Natural killer cell treated with Interleukin-12 subunit alpha and Interleukin-12 subunit beta and Interleukin-15 and Interleukin-18, amount 100 ng/mL, for 72 hours (primary cell): ENCODE measurements at places on chromosomes 12 and 14. TPM values are rescaled to one million over a fixed set of nuclear protein-coding genes. Genes with fewer than 3 reads are reported as not detected.

DNA sequence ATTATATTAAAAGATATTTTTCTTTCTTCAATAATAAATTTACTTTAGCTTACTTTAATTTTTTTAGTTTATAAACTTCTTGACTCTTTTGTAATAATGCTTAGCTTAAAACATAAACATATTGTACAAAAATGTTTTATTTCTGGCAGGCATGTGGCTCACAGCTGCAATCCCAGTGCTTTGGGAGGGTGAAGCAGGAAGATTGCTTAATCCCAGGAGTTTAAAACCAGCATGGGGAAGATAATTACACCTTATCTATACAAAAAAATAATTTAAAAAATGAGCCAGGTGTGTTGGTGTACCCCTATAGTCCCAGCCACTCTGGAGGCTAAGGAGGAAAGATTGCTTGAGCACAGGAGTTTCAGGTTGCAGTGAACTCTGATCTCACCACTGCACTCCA, 120.7 kb downstream of the GPHN start:
- no peak overlapping the region for H3K27ac ChIP-seq
- no peaks in the 10 kb centered on the region for H3K36me3 ChIP-seq
- H3K4me3 ChIP-seq = no peak overlapping the region
- no peaks in the 10 kb centered on the region for H3K27me3 ChIP-seq
- DNase-seq = no peak

DNA sequence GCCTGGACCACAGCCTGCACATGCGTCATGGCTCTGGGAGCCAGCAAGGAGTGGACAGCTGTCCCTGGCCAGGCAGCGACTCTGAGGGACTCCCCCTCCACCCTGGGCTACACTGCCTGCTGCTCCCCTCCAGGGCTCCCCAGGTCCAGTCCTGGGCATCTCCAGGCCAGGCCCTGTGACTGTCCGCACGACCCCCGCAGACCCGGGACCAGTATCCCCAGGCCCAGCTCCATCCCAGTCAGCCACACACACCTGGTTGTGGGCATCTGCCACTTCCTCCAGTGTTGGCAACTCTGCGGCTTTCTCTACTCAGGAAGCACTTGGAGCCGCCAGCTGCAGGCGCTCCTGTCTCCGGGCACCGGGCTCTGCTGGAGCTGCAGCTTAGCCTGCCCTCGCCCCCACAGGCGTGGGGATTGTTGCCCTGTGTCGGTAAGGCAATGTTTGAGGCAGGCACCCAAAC, 2.4 kb downstream of the ULK1 start:
- H3K27me3 ChIP-seq = no peaks in the 10 kb centered on the region
- peak overlapping the region; percentile 75 for H3K4me3 ChIP-seq
- peaks cover 5% of the 10 kb centered on the region for H3K4me1 ChIP-seq
- H3K36me3 ChIP-seq = no peaks in the 10 kb centered on the region

DNA sequence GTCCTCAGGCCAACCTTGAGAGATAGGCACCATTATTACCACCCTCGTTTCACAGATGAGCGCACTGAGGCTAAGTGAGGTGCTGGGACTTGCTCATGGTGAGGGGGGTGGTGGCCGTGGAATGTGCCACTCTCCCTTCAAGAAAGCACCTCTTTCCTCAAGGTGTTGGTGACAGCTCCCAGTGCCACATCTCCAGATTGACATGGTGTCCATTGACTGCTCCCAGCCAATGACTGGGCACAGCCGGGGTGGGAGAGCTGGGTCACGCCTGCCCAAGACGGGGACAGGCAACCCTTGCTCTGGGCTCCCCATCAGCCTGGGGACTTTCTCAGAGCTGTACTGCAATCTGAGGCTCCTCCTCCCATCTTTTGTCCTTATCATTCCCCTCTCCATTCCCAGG, 21.0 kb upstream of the MYL2 start:
- H3K4me3 ChIP-seq = no peak overlapping the region
- H3K27me3 ChIP-seq = peaks cover 39% of the 10 kb centered on the region
- DNase-seq = no peak

DNA sequence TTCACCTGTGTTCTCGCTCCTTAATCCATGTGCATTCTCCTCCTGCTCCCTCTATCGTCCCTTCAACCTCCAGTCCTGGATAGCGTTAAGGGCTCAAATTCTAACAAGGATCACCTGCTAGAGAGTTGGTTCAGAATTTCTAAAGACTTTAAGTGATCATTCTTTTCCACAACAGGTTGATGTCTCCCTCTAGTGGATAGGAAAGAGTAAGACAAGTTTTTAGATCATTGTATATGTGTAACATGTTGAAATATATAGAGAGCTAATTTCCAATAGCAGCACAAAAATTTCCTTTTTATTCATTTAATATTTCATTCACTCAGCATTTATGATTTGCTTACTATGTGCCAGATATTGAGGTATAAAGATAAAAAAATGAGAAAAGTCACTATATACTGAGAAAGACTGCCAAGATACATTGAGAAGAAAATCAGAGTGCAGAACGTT, 9.3 kb upstream of the ESR2 start:
- H3K36me3 ChIP-seq = no peaks in the 10 kb centered on the region
- H3K27ac ChIP-seq = no peak overlapping the region
- no peak overlapping the region for H3K4me3 ChIP-seq
- peaks cover 4% of the 10 kb centered on the region for H3K27me3 ChIP-seq
- H3K4me1 ChIP-seq = no peaks in the 10 kb centered on the region
- no peak for DNase-seq

DNA sequence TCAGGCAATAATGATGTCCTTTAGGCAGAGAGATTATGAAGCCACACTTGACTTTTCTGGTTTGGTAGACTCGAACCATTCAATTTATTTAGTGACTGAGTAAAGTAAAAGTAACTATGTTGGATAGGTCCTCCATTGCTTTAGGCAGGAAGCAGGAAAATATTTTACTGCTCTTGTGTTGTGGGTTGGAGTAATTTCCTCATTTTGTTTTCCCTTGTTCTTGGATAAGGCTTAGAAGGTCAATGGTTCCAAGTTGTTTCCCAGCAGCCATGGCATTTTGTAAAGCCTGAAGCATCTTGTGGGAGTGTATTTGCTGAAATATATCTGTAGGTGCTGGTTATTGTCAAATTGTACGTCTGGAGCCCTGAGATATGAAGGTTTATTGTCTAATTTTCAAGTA, 161.2 kb upstream of the SLC38A2 start:
- H3K27ac ChIP-seq = no peak overlapping the region
- H3K4me3 ChIP-seq = no peak overlapping the region
- DNase-seq = no peak
- H3K4me1 ChIP-seq = peaks cover 23% of the 10 kb centered on the region
- H3K36me3 ChIP-seq = no peaks in the 10 kb centered on the region

- H3K36me3 ChIP-seq = peaks cover 9% of the 10 kb centered on the region
- no peak overlapping the region for H3K4me3 ChIP-seq
- DNase-seq = no peak
- H3K4me1 ChIP-seq = peaks cover 7% of the 10 kb centered on the region
- no peak overlapping the region for H3K27ac ChIP-seq
Measured at GRCh38 chr14:100332071-100332639, 9.0 kb downstream of the SLC25A47 start.

DNA sequence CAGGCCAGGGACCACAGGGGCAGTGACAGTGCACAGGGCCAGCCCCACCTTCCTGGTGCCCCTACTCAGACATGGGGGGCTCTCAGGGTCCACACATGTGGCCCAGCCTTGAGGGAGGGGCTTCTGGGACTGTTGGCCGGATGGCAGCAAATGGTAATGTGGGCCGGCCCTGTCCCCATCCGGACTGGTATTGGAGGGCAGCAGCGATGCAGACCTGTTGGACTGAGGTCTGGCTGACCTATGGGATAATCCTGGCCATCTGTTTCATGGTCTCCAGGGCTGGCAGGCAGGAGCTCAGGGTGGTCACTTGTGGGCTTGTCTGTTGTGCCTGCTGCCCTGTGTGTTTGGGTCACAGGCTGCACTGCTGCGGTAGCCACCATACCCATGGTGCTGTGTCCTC, 387.5 kb downstream of the TMEM121 start:
- no peak overlapping the region for H3K4me3 ChIP-seq
- no peaks in the 10 kb centered on the region for H3K36me3 ChIP-seq
- no peak for DNase-seq
- H3K27me3 ChIP-seq = no peaks in the 10 kb centered on the region
- no peaks in the 10 kb centered on the region for H3K4me1 ChIP-seq
- H3K27ac ChIP-seq = no peak overlapping the region

DNA sequence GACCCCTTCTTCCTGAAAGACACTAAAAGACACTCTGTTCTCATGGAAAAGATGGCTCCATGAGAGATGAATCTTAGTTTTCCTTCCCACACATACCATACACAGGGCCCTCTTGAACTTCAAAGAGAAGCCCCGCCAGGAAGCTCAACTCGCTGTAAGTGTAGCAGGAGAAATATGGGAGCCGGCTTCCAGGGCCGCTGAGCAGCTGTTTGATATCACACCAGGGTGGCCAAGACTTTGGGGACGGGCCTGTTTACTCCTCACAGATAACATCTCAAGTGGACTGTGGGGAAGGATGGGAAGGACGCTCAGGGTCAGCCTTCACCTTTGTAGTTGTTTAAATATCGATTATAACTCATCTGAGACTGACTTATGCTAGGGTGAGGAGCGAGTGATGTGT, 235.5 kb upstream of the TBX3 start:
- no peaks in the 10 kb centered on the region for H3K36me3 ChIP-seq
- no peak for DNase-seq
- no peak overlapping the region for H3K4me3 ChIP-seq
- no peaks in the 10 kb centered on the region for H3K4me1 ChIP-seq
- H3K27me3 ChIP-seq = no peaks in the 10 kb centered on the region

DNA sequence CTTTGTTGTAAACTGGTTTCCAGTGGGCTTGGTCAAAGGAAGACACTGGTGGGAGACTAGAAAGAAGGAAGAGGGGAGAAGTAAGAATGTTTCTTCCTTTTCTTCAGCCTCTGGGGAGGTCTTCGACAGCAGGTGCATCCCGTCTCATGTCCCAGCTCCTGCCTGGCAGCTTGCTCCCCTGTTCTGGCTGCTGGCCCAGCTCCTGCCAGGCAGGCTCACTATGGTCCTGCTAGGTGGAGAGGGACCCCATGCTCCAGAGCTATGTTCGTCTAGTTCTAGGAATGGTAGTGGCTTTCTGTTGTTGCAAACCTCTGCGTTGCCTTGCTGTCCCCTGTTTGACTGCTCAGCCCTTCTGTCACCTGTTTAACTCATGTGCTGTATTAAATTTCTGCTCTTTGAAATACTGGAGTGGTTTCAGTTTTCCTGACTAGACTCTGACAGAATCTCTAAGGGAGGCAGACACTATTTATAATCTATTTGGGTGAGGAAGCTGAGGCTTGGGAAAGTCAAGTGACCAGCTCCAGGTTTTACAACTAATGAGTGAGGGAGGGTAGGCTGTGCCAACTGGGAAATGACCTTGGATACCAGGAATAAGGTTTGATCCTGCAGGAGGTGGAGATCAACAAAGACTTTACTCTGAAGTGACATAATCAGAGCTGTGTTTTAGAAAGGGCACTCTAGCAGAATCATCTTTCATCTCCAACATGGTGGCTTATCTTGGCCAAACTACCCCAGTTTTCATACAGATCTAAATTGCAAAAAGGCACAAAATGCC, 94.7 kb upstream of the DDHD1 start:
- no peak overlapping the region for H3K4me3 ChIP-seq
- no peak for DNase-seq
- no peaks in the 10 kb centered on the region for H3K4me1 ChIP-seq
- no peak overlapping the region for H3K27ac ChIP-seq
- H3K27me3 ChIP-seq = peaks cover 9% of the 10 kb centered on the region

DNA sequence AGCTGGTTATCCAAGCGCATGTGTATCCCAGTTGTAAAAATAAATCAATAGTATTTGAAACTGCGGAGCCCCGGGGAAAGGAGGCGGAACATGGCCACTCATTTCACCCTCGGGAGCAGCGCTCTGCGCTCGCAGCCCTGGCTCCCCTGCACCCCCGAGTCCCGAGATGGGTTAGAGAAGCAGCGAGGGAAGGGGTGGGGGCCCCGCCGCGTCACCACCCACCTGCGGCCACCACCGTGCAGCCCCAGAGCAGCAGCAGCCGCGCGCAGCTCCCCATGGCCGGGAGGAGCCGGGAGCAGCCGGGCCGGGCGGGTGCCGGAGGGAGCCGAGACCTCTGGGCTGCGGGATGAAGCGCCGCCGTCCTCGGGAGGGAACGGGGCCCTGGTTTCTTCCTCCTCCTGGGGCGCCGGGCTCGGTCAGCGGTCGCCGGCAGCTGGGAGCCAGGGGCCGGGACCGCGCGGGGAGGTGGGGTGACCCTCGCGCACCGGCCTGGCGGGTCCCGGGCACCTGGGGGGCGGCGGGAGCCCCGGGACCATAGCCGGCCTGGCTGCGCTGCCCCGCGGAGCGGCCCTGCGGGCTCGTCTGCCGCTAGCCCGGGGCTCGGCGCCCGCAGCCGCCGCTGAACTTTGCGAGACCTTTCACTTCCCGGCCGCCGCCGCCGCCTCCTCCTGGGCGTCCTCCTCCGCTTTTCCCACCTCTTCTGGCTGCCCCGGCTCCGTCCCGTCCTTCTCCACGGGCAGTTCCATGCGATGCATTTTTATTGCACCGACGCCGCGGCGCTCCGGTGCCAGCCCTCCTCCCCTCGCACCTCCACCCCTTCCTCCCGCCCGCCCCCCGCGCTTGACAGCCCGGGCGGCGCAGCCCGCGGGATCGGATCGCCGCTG, at the start of gene NTN4:
TSS of gene NTN4 (minus strand) at position 732 of the 884 bp plus-strand sequence. CDS start at position 277, 455 bp downstream.
- H3K36me3 ChIP-seq = no peaks in the 10 kb centered on the region
- H3K4me1 ChIP-seq = peaks cover 10% of the 10 kb centered on the region
- peak; percentile 61 for DNase-seq

DNA sequence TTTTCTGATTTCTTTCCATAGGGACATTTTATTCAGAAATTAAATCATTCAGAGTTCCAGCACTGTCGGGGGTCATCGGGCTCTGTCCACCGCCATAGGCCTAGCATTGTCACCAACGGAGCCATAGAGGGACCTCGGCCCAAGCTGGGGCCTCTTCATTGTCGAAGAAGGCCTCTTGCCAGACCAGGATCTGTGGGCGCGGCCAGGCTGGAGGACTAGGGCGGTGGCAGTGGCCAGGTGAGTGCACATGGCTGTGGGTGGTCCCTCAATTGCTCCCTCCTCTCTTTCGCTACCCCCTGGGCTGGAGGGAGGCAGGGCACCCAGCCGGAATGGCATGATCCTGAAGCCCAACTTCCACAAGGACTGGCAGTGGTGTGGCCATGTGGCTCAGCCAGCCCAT, 10.6 kb upstream of the SPSB2 start:
- H3K4me3 ChIP-seq = no peak overlapping the region
- no peak overlapping the region for H3K27ac ChIP-seq
- H3K4me1 ChIP-seq = no peaks in the 10 kb centered on the region

Gene PTHLH
- total RNA-seq = not detected

Gene FOXM1
- total RNA-seq = 48.9 TPM

Gene KCNMB4
- 0.26 TPM for total RNA-seq

Gene CD163
- not detected for total RNA-seq
